ENCODE measurements at places on chromosomes 4 and X. TPM values are rescaled to one million over a fixed set of nuclear protein-coding genes. Genes with fewer than 3 reads are reported as not detected.
A peak's percentile ranks its signal among the peaks of the same experiment; 100 is the strongest.

The OTUD6A gene
- total RNA-seq, result not detected

- H3K27ac ChIP-seq, result no peak overlapping the region
- H3K36me3 ChIP-seq, result no peaks in the 10 kb centered on the region
- H3K4me1 ChIP-seq, result no peaks in the 10 kb centered on the region
- no peak overlapping the region for H3K4me3 ChIP-seq
- DNase-seq, result no peak
Observed at GRCh38 chr4:10302096-10302495, 155.1 kb downstream of the ZNF518B start.

DNA sequence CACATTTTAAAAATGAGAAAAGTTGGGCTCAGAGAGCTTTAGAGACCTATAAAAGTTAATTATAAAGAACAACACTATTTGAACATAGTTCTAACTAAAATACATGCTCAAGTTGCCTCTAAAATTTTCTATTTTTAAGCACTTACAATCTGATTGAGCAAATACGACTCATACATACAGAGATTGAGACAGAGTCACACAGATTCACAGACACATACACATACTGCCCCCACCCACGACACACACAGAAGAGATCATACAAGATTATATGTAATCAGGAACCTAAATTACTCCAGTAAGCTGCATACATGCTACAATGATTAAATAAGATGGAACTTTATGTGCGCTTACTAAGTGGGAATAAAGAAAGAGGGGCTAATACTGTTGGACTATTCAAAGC is 2.7 kb upstream of the ASB5 start:
- no peaks in the 10 kb centered on the region for H3K4me1 ChIP-seq
- DNase-seq, result no peak
- H3K27ac ChIP-seq, result no peak overlapping the region
- no peaks in the 10 kb centered on the region for H3K36me3 ChIP-seq
- no peaks in the 10 kb centered on the region for H3K27me3 ChIP-seq
- H3K4me3 ChIP-seq, result no peak overlapping the region

The RAB41 gene
- not detected for total RNA-seq

The NUDT11 gene
- total RNA-seq, result 0.24 TPM

The LINC00632 gene
- total RNA-seq, result not detected

DNA sequence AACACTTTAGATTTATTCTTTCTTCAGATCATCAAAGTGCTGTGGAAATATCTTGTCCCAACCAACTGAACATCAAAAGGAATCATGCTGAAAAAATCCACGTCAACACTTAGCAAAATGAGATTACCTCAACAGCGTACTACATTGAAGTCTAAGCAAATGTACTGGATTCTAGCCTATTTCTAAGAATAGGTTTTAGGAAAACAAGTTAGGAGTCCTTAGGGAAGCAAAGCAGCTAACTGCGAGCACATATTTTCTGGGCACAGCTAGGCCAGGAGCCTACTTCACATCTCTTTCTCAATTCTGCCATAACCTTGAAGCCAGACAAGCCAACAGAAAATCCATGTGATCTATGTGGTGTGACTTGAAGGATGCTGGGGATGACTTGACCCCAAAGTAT is 22.2 kb downstream of the KDR start:
- no peak overlapping the region for H3K4me3 ChIP-seq
- H3K36me3 ChIP-seq, result no peaks in the 10 kb centered on the region
- DNase-seq, result no peak
- H3K27ac ChIP-seq, result no peak overlapping the region
- no peaks in the 10 kb centered on the region for H3K4me1 ChIP-seq
- H3K27me3 ChIP-seq, result peaks cover 3% of the 10 kb centered on the region

- no peak for DNase-seq
- H3K27me3 ChIP-seq, result no peaks in the 10 kb centered on the region
- H3K4me1 ChIP-seq, result no peaks in the 10 kb centered on the region
- H3K27ac ChIP-seq, result no peak overlapping the region
- H3K4me3 ChIP-seq, result no peak overlapping the region
- H3K36me3 ChIP-seq, result no peaks in the 10 kb centered on the region
Observed at GRCh38 chrX:132751063-132751690, 207.3 kb downstream of the HS6ST2 start.

DNA sequence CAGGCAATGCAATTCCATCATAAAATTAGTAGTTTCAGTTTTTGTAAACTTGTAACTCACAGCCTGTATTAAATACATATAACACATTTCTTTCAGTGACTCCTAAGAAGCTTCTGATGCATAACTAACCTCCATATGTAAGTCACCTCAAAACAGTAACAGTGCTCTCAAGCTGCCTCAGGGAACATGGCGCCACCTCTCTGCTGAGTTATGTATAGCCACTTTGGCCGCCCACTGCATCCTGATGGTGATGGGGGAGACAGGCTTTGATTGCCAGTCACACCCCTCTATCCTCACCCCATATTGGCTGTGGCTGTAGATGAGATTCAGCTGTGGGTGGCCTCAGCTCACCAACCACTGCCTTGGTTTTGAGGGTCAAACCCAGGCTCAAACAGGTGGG is 54.3 kb downstream of the LRBA start:
- no peak for DNase-seq
- H3K36me3 ChIP-seq, result peaks cover 2% of the 10 kb centered on the region
- no peak overlapping the region for H3K4me3 ChIP-seq
- no peaks in the 10 kb centered on the region for H3K27me3 ChIP-seq

DNA sequence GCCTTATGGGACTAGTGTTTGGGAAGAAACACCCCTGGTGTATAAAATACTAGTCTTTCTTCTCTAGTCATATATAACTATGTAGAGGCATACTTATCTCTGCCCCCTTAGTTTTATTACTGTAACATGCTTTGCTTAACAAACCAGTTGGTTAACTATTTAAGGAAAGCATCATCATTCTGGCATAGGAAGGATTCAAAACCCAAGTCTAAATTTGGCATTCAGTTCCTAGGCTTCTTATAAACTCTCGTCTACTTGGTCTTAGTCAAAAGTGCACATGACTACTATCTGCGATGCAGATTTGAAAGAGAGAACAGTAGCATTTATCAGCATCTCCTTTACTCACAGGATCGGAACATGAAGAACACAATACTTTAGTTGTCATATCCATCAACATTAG is 111.3 kb downstream of the MFAP3L start:
- H3K36me3 ChIP-seq, result no peaks in the 10 kb centered on the region
- no peaks in the 10 kb centered on the region for H3K27me3 ChIP-seq
- DNase-seq, result no peak
- no peaks in the 10 kb centered on the region for H3K4me1 ChIP-seq
- no peak overlapping the region for H3K27ac ChIP-seq

GRCh38 chr4:14404730-14405129 is 597.6 kb upstream of the CPEB2 start:
- H3K27me3 ChIP-seq, result no peaks in the 10 kb centered on the region
- H3K36me3 ChIP-seq, result no peaks in the 10 kb centered on the region
- H3K27ac ChIP-seq, result no peak overlapping the region
- no peak overlapping the region for H3K4me3 ChIP-seq
- DNase-seq, result no peak

- H3K36me3 ChIP-seq, result no peaks in the 10 kb centered on the region
- peaks cover 7% of the 10 kb centered on the region for H3K27me3 ChIP-seq
- H3K27ac ChIP-seq, result no peak overlapping the region
- H3K4me3 ChIP-seq, result no peak overlapping the region
- DNase-seq, result no peak
Observed at GRCh38 chr4:185730849-185731608, 81.0 kb downstream of the SORBS2 start.

- H3K27me3 ChIP-seq, result no peaks in the 10 kb centered on the region
- H3K4me3 ChIP-seq, result no peak overlapping the region
Observed at GRCh38 chrX:65528705-65529340, 5.8 kb downstream of the LAS1L start.

The MSN gene
- total RNA-seq, result 413 TPM

The PAGE5 gene
- total RNA-seq, result not detected

DNA sequence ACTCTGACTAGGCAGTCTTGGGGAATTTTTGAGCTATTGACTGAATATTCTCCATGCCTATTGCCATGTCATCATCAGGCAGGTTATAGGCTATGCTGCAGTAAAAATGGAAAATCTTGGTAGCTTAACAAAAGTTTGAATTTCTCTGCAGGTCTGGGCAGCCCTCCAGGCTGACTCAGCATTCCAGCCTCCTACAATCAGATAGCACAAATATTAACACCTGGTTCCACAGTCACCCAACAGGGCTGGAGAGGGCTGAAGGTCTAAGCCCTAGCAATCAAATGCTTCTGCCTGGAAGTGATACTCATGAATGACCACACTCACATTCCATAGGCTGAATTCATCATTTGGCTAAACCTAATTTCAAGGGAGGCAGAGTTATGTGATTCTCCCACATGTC is 9.6 kb upstream of the PPP3CA start:
- no peak for DNase-seq
- no peaks in the 10 kb centered on the region for H3K36me3 ChIP-seq
- peaks cover 22% of the 10 kb centered on the region for H3K4me1 ChIP-seq
- no peaks in the 10 kb centered on the region for H3K27me3 ChIP-seq
- H3K27ac ChIP-seq, result no peak overlapping the region

GRCh38 chr4:155510771-155511170 is 134.0 kb upstream of the MAP9 start:
- DNase-seq, result no peak
- no peak overlapping the region for H3K4me3 ChIP-seq
- no peaks in the 10 kb centered on the region for H3K36me3 ChIP-seq
- H3K27ac ChIP-seq, result no peak overlapping the region

DNA sequence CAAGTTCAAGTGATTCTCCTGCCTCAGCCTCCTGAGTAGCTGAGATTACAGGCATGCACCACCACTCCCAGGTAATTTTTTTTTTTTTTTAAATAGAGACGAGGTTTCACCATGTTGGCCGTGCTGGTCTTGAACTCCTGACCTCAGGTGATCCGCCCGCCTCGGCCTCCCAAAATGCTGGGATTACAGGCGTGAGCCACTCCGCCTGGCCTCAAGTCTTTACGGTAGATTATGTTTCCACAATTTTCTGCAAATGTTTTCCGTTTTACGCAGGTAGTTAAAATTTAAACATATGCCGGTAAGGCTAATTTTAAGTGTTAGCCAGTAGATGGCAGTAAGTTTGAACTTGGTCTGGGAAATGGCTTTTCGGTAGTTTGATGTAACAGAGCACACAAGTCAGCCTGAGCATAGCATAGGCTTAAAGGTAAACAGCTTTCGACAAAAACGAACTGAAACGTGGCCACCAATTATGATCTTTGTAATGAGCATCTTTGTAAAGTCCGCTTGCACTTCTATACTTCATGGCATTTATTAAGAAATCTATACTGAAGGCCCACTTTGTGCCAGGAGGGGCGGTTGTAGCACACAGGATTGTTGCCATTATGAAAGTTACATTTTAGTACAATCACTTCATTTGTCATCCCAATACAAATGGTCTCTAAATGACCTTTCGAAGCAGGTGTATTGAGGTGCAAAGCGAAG is 31.1 kb downstream of the CCKAR start:
- DNase-seq, result peak; percentile 61
- H3K4me3 ChIP-seq, result no peak overlapping the region
- no peaks in the 10 kb centered on the region for H3K27me3 ChIP-seq
- no peaks in the 10 kb centered on the region for H3K36me3 ChIP-seq
- H3K27ac ChIP-seq, result no peak overlapping the region

The PABPC1L2B gene
- total RNA-seq, result not detected

GRCh38 chrX:44873415-44874276 is 658 bp downstream of the KDM6A start:
- peaks cover 11% of the 10 kb centered on the region for H3K4me1 ChIP-seq
- H3K27me3 ChIP-seq, result no peaks in the 10 kb centered on the region
- H3K36me3 ChIP-seq, result no peaks in the 10 kb centered on the region
- peak; percentile 73 for DNase-seq

DNA sequence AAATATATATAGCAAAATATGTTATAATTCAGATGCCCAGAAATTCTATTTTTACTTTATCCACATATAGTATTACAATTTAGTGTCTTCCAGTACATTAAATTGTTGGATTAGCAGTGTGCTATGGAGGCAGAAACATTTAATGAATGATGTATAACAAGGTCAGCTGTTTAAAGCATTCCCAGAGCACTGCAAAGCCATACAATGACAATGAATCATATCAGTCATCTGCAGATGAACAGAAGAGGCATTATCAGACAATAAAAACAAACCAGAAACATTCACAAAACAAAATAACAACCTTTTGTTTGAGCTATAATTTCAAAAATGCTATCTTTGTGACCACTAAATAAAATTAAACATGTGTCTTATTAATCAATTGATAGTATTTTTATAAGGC is 524.2 kb downstream of the FAT4 start:
- H3K4me1 ChIP-seq, result no peaks in the 10 kb centered on the region
- no peak for DNase-seq

- no peaks in the 10 kb centered on the region for H3K27me3 ChIP-seq
- no peaks in the 10 kb centered on the region for H3K4me1 ChIP-seq
- no peak for DNase-seq
Observed at GRCh38 chrX:49071877-49072711, 1.7 kb downstream of the PRAF2 start.

GRCh38 chrX:119682019-119682989 is 10.7 kb downstream of the SEPTIN6 start:
- peaks cover 93% of the 10 kb centered on the region for H3K4me1 ChIP-seq
- DNase-seq, result peak; percentile 63
- H3K27ac ChIP-seq, result peak overlapping the region; percentile 99
- no peaks in the 10 kb centered on the region for H3K27me3 ChIP-seq

DNA sequence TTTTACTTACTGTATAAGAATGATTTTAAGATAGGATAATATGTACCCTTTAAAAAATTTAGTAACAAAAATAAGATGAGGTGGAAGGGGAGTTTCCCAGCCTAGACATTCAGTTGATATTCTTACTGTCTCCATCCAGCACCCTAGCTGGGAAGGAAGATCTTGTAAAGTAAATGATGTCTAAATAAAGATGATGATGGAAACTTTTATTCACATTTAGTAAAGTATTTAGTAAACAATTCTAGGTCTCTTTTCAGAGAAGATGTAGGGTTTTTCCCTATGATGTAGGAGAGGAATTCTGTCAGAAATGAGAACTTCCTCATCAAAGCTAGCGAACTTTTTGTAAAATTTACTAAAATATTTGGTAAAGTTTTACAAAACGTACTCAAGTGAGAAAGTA is 136.8 kb downstream of the RAPGEF2 start:
- H3K4me1 ChIP-seq, result no peaks in the 10 kb centered on the region
- H3K4me3 ChIP-seq, result no peak overlapping the region

- no peak overlapping the region for H3K4me3 ChIP-seq
- DNase-seq, result no peak
- no peaks in the 10 kb centered on the region for H3K36me3 ChIP-seq
Observed at GRCh38 chrX:9144701-9145241, 110.8 kb upstream of the FAM9B start.

DNA sequence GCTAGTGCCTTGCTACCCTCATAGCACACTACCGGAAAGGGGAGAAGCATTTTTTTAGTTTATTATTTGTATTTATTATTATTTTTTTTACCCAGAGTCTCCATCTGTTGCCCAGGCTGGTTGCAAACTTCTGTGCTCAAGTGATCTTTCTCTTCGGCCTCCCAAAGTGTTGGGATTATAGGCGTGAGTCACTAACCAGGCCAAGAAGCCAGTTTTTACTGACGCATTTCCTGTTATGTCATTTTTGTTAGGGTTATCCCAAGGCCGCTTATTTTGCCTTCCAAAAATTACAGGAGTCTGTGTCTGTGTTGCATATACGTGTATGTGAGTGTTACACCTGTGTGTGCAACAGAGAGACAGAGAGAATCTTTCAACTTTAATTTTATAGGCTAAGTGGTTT is 404.5 kb downstream of the GBA3 start:
- H3K27ac ChIP-seq, result no peak overlapping the region
- H3K36me3 ChIP-seq, result no peaks in the 10 kb centered on the region
- H3K27me3 ChIP-seq, result no peaks in the 10 kb centered on the region
- no peaks in the 10 kb centered on the region for H3K4me1 ChIP-seq
- H3K4me3 ChIP-seq, result no peak overlapping the region
- no peak for DNase-seq

All from B cell (primary cell).